Activated CD4-positive, alpha-beta T cell treated with anti-CD3 and anti-CD28 coated beads, Interleukin-2, amount 50 U/mL, for 48 hours (primary cell): ENCODE measurements at places on chromosomes 3 and 15.

GRCh38 chr3:184176377-184177330 lies 2.0 kb downstream of the AP2M1 start:
- DNase-seq = no peak

GRCh38 chr3:103693831-103694230 lies 1259.0 kb downstream of the ZPLD1 start:
- DNase-seq = no peak

DNA sequence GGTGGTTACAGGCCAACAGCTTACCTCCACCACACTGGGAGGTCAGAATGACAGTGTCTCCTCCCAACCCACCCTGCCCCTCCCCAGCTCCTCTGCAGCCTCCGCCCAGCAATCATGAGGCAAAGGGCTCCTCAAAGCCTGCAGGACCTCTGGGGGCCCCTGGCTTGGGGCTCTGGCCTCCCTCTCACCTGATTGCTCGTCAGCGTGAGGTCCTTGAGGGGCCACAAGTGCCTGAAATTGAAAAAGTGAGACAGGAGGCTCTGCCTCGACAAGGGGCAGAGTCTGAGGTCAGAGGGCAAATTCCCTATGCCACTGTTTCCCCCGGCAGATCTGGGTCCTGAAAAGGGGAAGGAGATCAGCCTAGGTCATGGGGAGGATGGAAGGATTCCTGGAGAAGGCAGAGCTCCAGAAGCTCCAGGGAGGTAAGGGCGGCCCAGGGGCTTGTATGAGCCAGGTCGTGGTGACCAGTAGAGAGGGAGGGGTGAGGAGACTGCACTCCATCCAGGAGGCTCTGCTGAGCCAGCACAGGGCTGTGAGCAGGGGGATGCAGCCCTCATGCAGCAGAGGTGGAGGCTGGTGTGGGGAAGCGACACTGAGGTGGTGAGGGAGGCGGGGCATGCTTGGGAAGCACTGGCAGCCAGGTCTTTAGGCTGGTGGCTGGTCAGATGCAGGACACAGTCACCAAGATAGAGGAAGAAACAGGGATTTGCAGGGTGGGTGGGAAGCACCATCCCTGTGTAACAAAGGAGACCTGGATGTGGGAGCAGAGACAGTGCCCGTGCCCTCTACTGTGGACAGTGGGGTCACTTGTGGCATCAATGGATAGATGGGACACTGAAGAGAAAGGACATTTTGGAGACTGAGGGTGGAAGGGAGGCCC lies 20.1 kb downstream of the ALS2CL start:
- DNase-seq = no peak

DNA sequence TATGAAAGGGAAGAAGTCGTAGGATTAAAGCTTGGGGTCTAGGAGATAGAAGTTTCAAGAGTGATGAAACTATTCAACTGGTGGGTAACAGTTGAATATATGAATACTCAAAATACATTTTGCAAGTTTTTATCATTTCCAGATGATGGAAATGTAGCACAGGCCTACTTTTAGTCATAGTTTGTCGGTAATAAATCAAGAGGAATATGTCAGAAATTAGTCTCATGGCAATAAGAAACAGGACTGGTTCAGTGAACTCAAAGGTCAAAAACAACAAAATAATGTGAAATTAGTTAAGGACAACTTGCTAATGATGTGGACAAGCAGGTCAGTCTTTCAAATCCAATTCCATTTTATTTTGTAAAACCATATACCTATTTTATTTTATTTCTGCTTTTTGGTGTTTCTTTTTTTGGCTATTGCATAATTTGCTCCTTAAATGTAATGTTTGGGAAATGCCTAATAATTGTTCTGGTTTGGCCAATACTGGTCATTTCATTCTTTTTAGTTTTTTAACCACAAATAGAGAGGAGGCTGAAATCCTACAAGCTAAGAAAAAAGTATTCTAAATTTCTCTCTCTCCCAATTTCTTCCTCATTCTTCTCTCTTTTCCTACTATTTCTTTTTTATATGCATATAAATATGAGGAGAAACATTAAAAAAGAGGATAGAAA lies 195.2 kb upstream of the ARHGEF26 start:
- no peak for DNase-seq

GRCh38 chr3:61315871-61316270 lies 64.6 kb upstream of the FHIT start:
- DNase-seq = no peak

- no peak for DNase-seq
Observed at GRCh38 chr15:60390231-60390630, 7.6 kb downstream of the ANXA2 start.

- DNase-seq = no peak
Observed at GRCh38 chr3:139755551-139755950, 77.8 kb upstream of the NMNAT3 start.

- no peak for DNase-seq
Observed at GRCh38 chr3:72171946-72172345, 387.0 kb upstream of the PROK2 start.

DNA sequence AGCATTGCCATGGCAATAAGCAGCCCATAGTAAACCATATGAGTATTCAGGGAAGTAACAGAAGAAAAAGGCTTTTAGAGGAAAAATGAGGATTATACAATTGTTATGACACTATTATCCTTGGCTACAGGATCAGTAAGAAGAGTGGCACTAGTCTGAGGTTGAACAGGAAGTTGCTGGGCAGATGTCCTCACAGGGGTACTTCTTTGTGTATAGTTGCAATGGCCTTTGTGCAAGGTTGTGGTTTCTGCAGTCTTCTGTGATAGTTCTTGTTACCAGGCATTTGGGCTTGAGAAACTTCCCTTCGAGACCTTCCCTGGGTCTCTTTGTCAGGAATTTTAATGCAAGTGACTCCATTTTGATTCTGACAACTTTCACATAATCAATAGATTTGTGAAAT lies 100.6 kb upstream of the ATP11B start:
- DNase-seq = no peak

DNA sequence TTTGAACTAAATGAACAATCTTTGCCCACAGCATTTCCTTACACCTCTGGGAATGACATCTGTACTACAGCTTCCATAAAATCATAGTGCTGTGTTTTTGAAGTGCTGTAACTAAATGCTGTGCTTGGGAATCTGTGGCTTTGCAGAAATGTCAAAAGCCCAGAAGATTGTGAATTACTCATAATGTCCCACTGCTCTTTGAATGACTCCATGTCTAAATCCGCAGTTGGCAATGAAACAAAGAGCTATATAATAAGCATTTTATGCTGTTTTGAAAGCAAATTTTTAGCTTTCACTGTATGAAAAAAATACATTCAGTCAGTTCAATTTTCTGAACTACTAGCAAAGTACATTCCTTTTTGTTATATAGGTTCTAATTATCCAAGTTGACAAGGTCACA lies 88.6 kb upstream of the ADAMTS17 start:
- no peak for DNase-seq

DNA sequence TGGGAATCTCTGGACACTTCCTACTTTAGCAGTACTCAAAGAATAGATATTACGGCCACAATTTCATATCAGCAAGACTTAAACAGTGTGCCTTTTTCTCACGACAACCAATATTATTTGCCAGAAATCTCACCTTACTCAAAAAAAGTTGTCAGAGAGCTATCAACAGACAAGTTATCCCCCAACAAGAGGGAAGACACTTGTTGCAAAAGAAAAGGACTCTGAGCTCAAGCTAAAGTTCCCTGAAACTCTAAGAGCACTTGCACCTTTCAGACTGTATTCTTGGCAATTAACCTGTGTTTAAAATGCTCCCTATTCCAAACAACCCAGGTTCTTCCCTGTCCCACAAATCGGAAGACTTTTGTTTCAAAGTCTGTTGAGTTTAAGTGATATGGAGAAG lies 4.5 kb downstream of the LRIG1 start:
- DNase-seq = no peak

GRCh38 chr3:10468613-10469354 lies 36.6 kb downstream of the ATP2B2 start:
- DNase-seq = no peak

GRCh38 chr15:65385870-65386258 lies 8.1 kb upstream of the IGDCC3 start:
- no peak for DNase-seq

- DNase-seq = no peak
Observed at GRCh38 chr3:183108001-183108449, 8.7 kb upstream of the MCCC1 start.

- DNase-seq = no peak
Observed at GRCh38 chr15:73001840-73002239, 50.4 kb upstream of the NEO1 start.

DNA sequence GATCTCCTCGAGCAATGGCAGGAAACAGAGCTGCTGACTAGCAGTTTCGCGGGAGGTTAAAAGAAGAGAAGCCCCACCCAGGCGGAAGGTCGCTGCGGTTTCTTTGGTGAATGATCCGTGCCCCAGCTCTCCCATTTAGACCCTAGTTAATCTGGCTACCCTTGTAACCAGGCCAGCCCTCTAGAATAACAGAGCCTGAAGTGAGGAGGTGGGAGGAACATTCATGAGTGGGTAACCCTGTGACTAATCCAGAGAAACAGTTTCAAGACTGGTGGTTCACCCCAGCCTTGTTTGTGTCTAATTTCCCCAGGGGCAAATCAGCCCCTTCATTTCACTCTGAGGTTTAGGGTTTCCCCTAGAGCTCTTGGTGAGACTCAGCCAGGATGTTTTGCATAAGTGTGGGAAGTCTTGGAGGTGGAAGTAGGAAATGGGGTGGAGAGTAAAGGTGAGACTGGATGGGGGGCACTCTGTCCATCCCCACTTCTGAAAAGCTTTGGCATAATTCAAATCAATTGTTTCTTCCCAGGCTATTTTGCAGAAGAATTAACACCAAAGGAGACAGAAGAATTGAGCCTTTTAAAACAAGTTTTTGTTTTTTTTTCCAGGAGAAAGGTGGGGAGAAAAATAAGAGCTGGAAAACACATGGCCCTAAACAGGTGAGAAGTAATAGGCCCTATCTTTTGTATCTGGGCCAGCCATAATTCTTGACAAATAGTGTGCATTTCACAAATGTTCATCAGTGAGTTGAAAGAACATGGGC lies 303.1 kb downstream of the RPLP1 start:
- DNase-seq = peak; percentile 87

DNA sequence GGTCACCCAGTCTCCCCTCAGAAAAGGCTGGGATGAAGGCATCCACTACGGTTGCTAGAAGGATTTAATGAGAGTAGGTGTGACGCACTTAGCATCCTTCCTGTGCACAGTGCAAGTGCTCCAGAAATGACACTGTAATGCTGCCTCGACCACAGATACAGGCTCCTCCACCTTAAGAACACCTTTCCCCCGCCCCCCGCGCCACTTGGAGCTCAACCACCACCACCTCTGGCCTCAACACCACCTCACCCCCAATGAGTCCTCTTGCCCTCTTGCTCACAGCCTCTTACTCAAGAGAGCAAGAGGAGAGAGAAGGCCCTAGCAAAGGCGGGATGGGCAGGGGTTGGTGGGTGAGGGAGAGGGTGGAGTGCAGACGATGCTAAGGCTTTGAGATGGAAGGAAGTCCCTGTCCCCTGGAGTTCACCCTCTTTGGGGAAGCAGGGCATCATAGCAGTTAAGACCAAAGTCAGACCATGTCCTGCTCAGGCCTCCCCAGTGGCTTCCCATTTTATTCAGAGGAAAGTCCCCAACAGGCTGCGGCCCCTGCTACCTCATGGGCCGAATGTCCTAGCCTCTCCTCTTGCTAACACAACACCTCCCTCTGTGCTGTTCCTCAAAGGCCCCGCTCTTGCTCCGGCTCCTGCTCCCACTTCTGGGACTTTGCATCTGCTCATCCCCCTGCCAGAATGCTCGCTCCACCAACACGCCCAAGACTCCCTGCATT lies 8.3 kb downstream of the STARD5 start:
- no peak for DNase-seq

GRCh38 chr3:147758771-147759170 lies 349.6 kb downstream of the ZIC1 start:
- DNase-seq = no peak

DNA sequence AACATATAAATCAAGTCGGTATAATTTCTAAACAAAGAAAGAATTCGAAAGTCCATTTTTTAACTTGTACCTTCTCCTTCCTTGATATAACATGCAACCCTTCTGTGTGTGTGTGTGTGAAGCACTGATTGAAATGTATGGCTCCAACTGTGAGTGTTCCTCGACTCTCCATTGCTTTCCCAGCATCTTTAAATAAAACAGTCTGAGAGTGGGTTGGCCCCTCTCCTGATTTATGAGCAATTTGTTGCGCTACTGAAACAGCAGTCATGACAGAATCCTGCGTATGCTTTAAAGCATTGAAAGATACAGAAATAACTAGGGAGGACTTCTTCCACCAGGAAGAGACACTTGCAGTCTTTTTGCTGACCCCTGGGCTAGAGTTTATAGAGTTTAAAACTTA lies 340.0 kb upstream of the SATB1 start:
- no peak for DNase-seq

DNA sequence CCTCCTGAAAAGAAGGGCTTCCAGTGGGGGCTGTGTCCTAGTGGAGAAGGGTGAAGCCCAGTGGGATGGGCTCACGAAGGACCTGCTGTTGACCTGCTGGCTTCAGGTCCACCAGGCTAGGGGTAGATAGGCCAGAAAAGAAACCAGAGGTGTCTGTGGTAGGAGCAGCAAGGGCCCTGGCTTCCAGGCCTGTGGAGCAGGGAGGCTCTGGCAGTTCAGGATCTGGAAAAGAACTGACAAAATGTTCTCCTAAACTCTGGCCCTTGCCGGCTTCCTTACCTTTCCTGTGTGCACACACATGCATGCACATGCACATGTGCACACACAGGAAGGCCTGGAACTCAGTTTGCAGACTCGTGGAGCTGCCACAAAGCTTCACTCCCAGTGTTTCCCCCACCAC lies 49.7 kb downstream of the ABHD2 start:
- no peak for DNase-seq

DNA sequence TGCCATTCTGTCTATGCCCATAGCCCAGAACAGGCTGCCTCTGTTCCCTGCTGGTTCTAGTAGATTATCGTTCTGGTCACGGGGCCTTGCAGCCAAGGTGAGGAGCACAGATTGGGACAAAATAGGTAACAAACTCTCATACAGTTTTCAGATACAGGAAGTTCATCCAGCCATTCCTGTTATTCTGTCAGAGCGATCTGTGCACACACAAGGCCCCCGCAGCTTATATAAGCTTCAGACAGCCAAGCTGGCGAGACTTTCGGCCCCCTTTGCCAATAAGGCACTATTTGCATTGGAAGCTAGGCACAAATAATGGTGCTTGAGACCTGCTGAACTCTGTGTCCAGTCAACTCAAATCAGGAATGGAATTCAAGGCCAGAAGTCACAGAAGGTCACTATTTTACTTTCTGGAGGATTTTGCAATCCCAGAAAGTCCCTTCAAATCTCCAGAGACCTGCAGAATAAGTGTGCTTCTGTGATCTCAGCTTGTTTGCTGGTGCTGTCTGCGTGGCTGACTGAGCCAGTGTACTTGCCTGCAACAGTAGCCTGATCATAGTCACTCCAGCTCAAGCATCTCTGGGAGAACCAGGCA lies 69.4 kb downstream of the BFSP2 start:
- DNase-seq = no peak

- no peak for DNase-seq
Observed at GRCh38 chr3:4570840-4571621, 77.9 kb downstream of the ITPR1 start.

DNA sequence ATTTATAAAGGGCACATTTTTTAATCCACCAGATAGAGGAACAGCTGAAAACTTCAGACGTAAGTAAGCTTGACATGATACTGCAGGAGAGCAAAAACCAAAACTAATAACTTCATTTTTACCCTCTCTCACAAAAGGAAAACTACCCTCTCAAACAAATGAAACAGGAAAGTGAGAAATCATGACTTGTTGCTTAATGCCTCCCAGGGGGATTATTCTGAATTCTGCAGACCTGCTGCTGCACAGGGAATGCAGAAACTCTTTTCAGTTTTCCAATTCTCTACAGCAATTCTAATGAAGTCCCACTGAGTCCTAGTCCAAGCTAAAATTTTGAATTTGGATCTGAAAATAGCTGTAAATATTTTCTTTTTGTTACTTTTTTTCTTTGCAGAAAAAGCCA lies 637.1 kb upstream of the CCDC54 start:
- DNase-seq = no peak
